RWPE1 (cell line): ENCODE measurements at places on chromosomes 12 and 14.
A peak's percentile ranks its signal among the peaks of the same experiment; 100 is the strongest.

- DNase-seq: peak; percentile 5
Observed at GRCh38 chr12:28489246-28489645, 299.0 kb downstream of the CCDC91 start.

GRCh38 chr14:68379510-68380328 is 413.1 kb downstream of the ZFP36L1 start:
- DNase-seq: no peak

DNA sequence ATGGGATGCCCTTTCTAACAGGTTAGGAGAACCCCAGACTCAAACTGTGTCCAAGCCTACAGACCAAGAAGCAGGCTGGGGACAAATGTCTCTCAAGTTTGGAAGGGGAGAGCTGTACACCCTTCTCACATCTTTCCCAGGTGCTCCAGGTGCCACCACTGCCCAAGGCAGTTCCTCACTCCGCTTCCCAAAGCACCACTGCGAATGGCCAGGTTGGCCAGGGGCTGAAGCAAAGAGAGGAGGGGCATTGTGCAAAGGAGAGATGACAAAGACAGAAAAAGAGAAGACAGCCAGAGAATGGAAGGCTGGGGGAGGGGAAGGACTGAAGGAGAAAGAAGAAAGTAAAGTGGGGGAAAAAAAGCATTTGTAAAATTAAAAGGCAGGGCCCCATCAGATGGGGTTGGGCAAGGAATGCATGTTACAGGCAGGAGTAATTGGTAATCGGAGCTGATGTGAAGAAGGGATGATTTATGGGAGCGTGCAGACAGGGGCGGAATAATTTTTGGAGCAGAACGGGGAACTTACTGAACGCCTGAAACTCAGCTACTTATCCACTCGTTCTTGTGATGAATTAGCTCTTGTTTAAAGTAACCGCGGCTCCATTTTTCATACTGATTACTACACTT is 165.8 kb downstream of the ESRRB start:
- no peak for DNase-seq

DNA sequence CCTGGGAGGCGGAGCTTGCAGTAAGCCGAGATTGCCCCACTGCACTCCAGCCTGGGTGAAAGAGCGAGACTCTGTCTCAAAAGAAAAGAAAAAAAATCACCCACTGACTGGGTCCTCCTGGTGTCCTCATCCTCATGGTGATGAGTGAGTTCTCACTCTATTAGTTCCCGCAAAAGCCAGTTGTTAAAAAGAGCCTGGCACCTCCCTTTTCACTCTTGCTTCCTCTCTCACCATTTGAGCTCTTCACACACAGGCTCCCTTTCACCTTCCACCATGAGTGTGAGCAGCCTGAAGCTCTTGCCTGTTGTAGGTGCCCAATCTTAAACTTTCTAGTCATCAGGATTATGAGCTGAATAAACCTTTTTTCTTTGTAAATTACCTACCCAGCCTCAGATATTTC is 176.4 kb downstream of the SLC38A4 start:
- DNase-seq: no peak

DNA sequence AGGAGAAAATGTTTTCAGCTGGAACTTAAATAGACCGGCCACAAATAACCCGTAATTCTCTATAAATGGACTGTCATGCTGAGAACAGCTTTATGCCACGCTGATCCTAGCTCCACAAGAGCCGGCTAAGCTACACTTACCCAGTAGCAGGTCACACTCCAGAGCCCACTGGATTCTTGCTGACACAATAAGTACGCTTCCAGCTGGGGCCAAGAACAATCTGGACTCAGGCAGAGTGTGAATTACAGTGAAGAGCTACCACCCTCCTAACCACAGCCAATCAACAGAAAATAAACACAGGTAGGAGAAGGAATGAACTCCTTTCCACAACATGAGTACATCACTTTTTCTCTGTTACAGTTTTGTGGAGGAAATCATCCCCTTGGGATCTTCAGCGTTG is 531.3 kb downstream of the GALC start:
- DNase-seq: no peak

- no peak for DNase-seq
Observed at GRCh38 chr14:80926397-80927082, 15.0 kb downstream of the CEP128 start.

DNA sequence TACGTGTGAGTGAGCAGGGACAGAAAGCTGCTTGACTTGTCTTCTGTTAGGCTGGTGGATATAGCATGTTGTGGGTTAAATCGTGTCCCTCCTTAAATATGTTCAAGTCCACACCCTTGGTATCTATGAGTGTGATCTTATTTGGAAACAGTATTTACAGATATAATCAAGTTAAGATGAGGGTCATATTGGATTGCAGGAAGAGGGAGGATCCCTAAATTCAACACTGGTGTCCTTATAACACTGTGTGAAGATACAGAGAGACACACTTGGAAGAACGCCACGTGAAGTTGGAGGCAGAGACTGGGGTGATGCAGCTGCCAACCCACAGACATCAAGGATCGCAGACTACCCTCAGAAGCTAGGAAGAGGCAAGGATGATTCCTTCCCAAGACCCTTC is 275.2 kb upstream of the SSTR1 start:
- no peak for DNase-seq

DNA sequence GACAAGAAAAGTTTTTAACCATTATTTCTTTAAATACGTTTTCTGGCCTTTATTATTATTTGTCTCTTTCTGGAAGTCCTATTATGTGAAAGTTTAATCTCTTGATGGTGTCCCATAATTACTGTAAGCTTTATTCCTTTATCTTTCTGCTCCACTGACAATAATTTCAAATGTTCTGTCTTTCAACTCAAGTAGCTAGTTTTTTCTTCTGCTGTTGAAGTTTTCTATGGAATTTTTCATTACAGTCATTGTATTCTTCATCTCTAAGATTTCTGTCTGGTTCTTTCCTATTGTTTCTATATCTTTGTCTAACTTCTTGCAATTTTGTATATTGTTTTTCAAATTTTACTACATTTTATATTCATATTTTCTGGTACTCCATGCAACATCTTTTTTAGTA is 173.6 kb upstream of the MGAT4C start:
- DNase-seq: no peak

GRCh38 chr14:85527445-85528035 is 2.4 kb upstream of the FLRT2 start:
- DNase-seq: no peak

- DNase-seq: no peak
Observed at GRCh38 chr12:1936406-1937320, 18.2 kb upstream of the CACNA2D4 start.

- peak; percentile 79 for DNase-seq
Observed at GRCh38 chr12:121214855-121215745, 5.2 kb downstream of the P2RX4 start.

DNA sequence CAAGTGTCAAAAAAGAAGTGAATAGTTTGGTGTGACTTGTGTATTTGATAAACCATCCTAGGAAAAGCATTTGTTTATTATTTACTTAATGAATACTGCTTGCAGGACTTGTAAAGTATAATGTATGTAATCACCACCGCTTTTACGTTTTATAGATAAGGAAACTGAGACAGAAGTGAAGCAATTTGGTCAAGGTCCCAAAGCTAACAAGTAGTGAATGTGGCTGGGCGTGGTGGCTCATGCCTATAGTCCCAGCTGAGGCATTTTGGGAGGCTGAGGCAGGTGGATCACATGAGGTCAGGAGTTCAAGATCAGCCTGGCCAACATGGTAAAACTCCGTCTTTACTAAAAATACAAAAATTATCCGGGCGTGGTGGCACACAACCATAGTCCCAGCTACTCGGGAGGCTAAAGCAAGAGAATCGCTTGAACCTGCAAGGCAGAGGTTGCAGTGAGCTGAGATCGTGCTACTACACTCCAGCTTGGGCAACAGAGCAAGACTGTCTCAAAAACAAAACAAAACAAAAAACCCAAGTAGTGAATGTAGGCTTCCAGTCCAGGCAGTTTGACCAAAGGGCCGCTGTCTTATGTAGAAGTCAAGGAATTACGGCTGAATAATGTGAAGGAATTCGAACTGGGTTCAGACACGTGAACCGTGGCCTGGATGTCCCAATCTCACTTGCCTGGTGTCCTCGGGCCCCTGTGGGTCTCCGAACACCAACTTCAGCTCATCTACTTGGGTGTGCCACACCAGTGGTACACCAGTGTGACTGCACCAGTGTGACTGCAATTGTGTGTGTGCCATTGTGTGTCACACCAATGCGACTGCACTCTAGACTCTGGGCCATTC is 88.3 kb upstream of the MED13L start:
- no peak for DNase-seq
